Hematopoietic multipotent progenitor cell treated with erythropoietin and hydrocortisone succinate and interleukin-3 and kit ligand, for 8 days (in vitro differentiated cells): ENCODE measurements at places on chromosomes 2 and 18.

- DNase-seq: no peak
Observed at GRCh38 chr2:34003795-34004194, 404.7 kb upstream of the FAM98A start.

DNA sequence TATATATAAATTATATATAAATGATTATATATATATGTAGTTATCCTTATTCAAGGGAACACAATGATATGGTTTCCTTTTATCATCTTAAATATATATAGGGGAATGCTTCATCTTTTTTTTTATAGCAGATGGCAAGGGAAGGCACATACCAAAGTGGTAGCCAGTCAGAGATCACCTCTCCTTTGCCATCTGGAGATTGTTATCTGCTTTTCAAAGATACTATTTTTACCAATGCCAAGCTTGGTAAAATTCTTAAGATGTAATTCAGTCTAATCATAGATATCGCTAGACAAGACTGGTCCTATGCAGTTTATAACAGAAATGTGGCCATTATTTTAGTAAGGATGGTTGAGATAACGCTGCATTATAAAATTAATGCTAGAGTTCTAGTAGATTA is 64.7 kb upstream of the DSEL start:
- no peak for DNase-seq

DNA sequence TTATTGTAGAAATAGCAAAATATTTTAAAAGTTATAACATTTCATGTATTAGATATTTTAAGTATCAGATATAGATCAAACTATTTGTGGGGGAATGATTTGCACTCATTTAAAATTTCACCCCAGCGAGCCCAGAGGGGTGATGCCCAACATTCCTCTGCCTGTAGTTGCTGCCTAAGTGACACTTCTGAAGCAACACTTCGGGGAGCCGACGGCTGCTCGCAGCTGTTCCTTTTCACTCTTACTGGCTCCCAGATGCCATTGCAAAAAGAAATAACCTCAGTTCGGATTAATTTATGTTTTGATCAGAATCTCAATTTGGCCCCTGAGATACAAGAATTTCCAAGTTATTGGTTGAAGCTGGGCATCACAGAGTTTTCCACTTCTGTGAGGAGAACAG is 603.8 kb downstream of the PLCL1 start:
- DNase-seq: no peak

DNA sequence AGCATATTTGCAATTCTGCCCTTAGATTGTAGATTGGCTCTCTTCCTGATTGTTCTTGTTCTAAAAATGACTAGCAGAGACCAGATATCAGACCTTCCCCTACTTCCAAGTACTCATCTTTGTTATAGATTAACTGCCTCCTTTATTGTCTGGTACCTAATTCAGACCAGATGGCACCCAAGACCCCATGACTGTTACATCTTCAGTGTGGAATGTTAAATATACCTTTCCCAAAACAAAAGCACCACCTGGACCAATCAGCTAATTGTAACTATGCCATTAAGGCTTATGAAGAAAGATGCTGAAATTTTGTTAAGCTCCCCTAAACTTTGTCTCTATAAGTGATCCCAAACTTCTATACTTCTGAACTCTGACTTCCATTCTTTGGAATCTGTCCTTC is 12.0 kb upstream of the TFPI start:
- no peak for DNase-seq

GRCh38 chr2:71832388-71832787 is 315.3 kb downstream of the CYP26B1 start:
- no peak for DNase-seq

DNA sequence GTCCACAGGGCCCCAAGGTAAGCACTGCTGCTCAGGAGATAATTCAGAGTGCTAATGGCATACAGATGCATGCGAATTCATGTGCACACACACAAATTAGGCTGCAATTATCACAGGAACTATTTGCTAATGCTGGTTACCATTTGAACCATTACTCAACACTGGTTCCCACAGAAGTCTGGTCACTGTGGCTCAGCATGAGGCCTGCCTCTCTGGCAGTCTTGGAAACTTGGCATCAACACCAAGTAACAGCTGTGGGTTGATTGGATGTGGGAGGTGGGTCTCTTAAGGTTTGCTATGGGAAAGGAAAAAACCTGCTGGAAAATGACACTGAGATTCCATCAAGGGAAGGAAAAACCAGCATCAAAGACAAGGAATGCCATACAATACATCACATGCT is 105.0 kb downstream of the CELF4 start:
- no peak for DNase-seq

DNA sequence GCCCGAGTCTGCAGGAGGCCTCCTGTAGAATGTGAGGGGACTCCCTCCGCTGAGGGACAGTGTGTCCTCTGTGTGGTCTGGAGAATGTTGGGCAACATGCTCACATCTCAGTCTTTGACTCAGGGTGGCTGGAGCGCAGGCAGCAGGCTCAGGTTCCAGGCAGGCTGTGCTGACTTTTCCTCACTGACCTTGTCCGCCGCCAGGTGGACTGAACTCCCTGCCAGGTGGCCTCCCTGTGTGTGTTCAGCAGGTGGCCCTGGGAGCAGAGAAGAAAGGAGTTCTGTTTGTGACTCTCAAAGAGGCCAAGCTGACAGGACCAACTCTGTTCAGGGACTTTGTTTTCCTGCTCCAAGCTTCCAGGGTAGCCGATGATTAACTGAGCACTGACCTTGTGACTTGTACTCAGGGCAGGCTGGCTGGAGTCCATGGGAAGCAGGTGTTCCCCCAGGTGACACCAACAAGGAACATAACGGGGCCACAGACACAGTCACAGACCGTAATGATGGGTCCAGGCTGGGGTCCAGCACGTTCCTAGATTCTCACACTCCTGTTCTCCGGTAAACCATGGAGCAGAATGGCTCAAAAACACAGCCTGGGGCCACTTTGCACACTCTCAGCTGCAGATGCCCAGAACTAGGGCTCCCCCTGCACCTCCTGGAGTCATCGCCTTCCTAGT is 439.8 kb downstream of the RNF144A start:
- DNase-seq: no peak

DNA sequence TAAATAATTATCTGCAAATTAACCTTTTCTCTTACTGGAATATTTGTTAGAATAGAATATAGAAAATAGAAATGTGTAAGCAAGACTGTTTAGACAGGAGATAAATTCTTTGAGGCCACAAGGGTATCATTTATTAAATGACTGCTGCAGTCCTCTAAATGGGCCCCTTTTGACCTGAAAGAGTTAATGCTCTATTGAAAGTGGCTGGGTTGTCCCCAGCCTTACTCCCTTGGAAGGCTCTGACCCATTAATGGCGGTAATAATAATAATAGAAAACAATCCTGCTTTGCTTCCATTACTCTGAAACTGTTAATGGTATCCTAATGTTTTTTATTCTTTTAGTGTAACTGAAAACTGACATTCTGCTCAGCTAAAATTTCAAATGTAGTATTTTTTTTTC is 398.0 kb upstream of the NRP2 start:
- DNase-seq: no peak

DNA sequence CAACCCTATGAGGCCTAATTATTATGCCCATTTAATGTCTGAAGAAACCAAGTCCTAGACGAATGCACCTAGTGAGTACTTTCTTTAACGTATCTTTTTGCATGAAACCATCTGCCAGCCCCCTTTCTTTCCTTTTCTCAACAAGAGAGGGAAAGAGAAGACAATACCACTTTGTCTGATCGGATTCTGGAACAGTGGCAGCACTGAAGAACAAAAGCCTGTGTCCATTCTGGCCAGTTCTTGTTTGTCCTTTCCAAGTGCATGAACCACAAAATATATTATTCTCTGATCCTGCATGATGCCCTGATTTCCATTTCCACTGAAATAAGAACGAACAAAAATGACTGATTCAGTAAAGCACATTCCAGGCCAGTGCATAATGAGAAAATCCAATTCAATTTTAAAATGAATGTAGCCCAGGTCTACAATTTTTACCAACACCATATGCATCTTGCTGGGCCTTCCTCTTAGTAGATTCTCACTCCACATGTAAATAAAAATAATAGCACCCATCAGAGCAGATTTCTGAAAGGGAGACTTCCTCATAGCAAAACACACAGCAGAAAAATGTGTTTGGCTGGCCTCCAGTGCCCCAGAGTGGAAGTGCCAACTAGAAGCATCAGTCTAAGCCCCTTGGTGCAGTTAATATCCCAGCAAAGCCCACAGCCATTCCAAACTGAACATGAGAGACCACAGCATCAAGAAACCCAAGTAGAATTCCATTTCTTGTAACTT is 422.6 kb upstream of the ID2 start:
- no peak for DNase-seq
